ENCODE measurements at places on chromosomes 2 and 18.

DNA sequence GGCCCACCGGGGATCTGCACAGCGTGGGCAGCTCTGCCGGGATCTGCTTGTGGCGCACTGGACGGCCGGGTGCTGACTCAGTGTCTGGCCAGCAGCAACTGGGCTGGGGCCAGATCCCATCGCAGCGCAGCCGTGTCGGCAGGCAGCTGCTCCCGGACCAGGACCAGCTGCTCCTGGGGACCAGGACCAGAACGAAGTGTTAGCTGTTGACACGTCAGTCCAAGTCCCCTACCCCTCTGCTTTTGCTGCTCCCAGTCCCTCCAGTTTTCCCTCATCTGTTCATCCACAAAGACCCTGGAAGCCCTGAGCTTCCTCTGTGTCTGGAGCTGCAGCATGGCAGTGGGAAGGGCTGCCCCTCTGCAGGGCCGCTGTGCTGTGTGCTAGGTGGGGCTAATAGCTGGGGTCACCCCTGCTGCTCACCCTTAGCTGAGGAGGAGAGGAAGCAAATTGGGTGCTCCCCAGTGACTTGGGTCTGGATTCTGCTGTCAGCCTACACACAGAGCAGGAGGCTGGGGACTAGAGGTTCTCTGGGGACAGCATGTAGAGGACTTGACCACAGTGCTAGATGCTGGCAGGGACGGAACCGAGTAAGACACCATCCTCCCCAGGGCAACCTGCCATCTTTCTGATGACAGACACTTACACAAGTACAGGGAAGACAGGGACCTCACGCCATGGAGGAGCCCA is 16.9 kb upstream of the KIF1A start:
- H3K4me1 ChIP-seq = no peaks in the 10 kb centered on the region
- no peaks in the 10 kb centered on the region for H3K36me3 ChIP-seq
- no peak overlapping the region for H3K4me3 ChIP-seq
- H3K27me3 ChIP-seq = peaks cover 13% of the 10 kb centered on the region
- DNase-seq = no peak

GRCh38 chr2:231161252-231161839 is 36.5 kb upstream of the HTR2B start:
- H3K27me3 ChIP-seq = no peaks in the 10 kb centered on the region
- H3K27ac ChIP-seq = no peak overlapping the region
- H3K36me3 ChIP-seq = peaks cover 61% of the 10 kb centered on the region
- H3K4me1 ChIP-seq = peaks cover 4% of the 10 kb centered on the region
- H3K4me3 ChIP-seq = no peak overlapping the region
- DNase-seq = no peak

DNA sequence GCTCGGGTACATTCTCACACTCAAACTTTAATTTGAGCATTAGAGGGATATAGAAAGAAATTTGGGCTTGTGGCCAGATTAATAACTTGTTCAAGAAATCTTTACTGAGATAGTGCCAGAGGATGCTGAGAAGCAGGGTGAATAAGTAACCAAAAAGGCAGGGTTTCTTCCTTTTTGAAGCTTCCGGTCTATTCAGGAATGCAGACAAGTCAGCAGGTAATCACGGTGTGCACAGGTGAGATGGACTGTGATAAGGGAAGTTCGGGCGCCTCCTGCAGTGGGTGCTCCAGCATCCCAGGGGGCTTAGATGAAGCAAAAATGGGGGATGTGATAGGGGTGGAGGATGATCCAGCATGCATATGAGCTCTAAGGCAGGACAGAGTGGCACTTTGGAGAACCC is 44.9 kb upstream of the CYP1B1 start:
- H3K27me3 ChIP-seq = no peaks in the 10 kb centered on the region
- no peak overlapping the region for H3K27ac ChIP-seq
- H3K4me1 ChIP-seq = no peaks in the 10 kb centered on the region
- no peak overlapping the region for H3K4me3 ChIP-seq
- H3K36me3 ChIP-seq = no peaks in the 10 kb centered on the region
- DNase-seq = no peak

- H3K27me3 ChIP-seq = no peaks in the 10 kb centered on the region
- no peak within 1 kb of the TSS for H3K27ac ChIP-seq
- H3K4me1 ChIP-seq = peaks cover 4% of the 10 kb centered on the region
- H3K36me3 ChIP-seq = no peaks in the 10 kb centered on the region
- no peak for DNase-seq
- H3K4me3 ChIP-seq = no peak within 1 kb of the TSS
Observed at GRCh38 chr2:28981016-28981441, at the start of gene TOGARAM2. TSS of gene TOGARAM2 (plus strand) at chr2:28981298. CDS start at chr2:28994835, 13,537 bp downstream.

DNA sequence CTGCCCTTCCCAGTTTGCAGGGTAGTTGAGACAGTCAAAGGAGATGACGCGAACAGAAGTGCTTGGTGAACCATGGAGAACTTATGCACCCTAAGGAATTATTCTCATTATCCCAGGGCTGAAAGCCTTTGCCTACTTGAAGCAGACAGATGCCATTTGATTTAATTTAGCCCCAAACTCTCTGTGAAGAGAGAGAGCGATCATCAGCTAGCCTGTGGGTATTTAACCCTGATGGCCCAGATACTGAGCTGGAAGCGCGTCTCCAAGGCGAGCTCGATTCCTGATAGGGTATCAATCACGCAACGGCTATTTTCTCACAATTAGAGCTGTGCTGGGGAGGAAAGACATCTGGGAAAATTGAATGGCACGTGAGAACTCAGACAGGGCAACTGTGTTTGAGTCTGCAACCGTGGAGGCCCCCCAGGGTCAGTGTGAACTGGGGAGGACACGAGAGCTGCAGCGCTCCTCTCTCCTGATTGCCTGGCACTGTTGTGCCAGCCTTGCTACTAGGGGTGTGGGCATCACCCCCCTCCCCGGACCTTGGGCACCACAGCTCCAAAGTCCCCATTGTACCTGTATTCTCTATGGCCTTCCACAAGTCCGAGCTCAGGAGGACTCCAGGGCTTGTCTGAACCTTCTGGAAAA is 73.2 kb downstream of the CAPN13 start:
- H3K4me1 ChIP-seq = no peaks in the 10 kb centered on the region
- no peak overlapping the region for H3K4me3 ChIP-seq
- DNase-seq = peak; percentile 17
- H3K27me3 ChIP-seq = no peaks in the 10 kb centered on the region
- no peak overlapping the region for H3K27ac ChIP-seq
- no peaks in the 10 kb centered on the region for H3K36me3 ChIP-seq

- no peak overlapping the region for H3K27ac ChIP-seq
- no peaks in the 10 kb centered on the region for H3K4me1 ChIP-seq
- H3K4me3 ChIP-seq = no peak overlapping the region
- peaks cover 4% of the 10 kb centered on the region for H3K27me3 ChIP-seq
- DNase-seq = no peak
Observed at GRCh38 chr2:73640511-73640911, 1.7 kb downstream of the NAT8 start.

DNA sequence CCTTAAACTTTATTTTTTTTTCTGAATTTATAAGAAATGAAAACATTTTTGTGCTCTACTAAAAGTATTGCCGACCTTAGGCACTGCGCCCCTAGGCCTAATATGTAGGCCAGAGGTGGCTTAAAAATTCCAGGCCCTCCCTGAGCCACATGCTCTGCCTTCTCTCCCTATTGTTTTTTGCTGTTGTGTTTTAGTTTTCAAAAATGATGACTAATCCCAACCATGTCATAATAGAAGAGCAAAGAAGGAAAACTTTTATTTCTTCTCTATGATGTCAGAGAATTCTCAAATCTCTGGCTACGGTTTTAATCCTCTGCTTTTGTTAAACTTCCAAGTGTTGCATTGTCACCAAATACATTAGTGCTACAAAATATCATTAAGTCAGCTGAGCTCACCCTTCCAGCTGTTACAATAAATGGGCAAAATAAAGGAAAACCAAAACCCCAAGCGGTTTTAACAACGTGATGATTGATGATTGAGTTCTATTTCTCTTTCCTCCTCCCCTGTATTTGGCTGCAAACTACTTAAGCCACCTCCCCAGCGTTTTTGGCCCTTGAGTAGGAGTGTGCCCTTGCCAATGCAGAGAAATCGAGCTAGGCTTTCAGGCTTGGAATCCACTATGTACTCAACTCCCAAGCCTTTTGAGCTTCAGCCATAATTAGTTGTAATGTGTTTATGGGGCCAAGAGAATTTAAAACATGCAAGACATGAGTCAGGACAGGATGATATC is 163.5 kb upstream of the POU3F3 start:
- H3K4me1 ChIP-seq = no peaks in the 10 kb centered on the region
- H3K36me3 ChIP-seq = no peaks in the 10 kb centered on the region
- H3K27me3 ChIP-seq = no peaks in the 10 kb centered on the region
- H3K27ac ChIP-seq = no peak overlapping the region

DNA sequence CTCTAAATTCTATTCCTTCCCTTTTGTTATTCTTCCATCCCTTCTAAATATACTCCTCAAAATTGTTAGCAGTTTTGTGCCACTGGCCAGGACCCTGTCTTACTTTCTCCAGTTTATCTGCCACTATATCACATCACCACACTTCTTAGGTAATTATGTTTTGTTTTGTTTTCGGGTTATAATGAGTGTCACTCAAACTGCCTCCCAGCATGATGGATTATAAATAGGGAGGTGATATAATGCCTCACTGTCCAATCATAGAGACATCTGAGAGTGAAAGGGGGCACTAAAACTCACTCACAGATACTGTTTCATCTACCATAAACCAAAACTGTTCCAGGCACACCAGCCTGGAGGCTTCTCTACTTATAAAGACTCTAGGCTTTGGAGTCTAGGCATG is 3.5 kb downstream of the RSAD2 start:
- H3K4me3 ChIP-seq = no peak overlapping the region
- H3K27ac ChIP-seq = no peak overlapping the region
- H3K4me1 ChIP-seq = no peaks in the 10 kb centered on the region
- no peaks in the 10 kb centered on the region for H3K36me3 ChIP-seq
